ENCODE measurements at places on chromosomes 1 and 21.

DNA sequence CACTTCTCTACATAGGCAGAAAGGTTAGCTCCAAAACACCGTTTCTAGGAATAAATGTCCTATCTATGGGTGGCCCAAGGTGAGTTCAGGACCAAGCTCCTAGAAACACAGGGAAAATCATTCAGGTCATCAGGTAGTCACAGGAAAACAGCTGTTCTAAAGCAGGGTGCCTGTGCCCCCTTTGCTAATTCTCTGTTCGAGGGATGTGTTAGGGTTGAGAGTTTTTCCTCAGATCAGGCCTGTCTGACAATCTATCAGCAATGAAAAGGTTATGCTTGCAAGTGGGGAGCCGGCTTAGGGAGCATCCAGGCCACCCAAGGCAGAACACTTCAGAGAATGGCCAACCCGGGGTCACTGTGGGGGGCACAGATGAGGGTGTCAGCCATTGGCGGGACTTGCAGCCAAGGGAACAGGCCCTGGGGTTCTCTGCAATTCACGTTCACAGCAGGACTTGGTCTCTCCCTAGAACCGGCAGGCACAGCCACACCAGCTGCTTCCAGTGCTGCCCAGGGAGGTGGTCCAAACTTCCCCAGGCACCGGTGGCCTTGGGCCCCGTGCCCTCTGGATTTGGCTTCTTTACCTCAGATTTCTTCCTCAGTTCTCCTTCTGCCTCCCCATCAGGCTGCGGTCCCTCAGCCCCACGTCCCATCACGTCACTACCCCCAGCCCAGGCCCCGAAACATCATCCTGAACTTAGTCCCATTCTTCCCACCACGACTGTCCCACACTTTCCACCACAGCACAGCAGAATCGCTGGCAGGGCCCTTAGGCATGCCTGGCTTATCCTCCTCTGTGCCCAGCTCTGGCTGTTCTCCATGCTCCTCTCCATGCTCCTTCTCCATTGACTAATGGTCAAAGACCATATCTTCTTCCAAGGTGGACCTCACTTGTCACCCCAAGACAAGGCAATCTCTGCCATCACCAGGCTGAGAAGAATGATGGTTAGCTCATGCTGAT, 11.0 kb downstream of the CD2 start:
- no peak for DNase-seq

GRCh38 chr1:31944205-31945089, 6.3 kb upstream of the PTP4A2 start:
- DNase-seq: peak; percentile 54

DNA sequence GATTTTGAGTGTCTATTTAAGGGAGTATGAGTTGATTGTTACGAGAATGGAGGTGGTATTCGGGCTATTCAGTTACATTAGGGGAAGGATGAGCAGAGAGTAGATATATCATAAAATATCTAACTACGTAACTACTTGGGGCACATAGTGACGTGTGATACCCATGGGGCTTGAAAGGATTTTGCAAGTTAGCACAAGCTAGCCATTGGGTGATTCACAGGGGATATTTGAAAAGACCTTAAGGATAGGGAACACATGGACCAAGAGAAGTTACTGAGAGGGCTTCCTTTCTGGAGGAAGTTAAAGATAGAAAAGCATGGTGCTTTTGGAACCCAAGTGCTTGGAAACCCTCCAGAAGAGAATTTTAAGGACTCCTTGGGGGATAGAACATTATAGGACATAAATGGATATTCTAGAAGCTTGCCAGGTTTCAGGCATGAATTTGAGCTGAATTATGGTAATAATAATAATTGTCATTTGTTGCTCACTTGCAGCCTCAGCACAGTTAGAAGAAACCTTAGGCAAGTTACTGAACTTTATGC, 5.4 kb downstream of the DISP1 start:
- no peak for DNase-seq

- DNase-seq: no peak
These were observed 1.9 kb upstream of the MPZ start for GRCh38 chr1:161311595-161312181.

DNA sequence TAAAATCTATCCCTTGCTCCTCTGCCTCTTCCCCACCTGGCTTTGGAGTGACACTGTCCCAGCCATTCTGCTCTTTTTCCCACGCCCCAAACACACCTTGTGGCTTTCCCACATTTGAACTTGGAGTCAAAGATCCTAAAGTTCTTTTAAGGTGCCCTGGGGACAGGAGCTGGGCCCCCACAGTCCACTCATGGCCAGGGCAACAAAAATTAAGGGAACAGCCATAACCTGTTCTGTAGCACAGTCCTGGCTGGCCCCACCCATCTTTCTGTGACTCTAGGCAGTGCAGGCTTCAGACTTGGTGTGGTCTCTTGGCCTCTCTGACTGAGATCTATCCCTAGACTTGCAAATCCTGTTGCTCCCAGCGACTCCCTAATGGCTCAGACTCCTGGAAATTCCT, 143.0 kb upstream of the MAGI3 start:
- no peak for DNase-seq

- no peak for DNase-seq
These were observed 342.4 kb upstream of the AJAP1 start for GRCh38 chr1:4312024-4312423.

- no peak for DNase-seq
These were observed 12.1 kb downstream of the IRF2BP2 start for GRCh38 chr1:234597894-234598293.

DNA sequence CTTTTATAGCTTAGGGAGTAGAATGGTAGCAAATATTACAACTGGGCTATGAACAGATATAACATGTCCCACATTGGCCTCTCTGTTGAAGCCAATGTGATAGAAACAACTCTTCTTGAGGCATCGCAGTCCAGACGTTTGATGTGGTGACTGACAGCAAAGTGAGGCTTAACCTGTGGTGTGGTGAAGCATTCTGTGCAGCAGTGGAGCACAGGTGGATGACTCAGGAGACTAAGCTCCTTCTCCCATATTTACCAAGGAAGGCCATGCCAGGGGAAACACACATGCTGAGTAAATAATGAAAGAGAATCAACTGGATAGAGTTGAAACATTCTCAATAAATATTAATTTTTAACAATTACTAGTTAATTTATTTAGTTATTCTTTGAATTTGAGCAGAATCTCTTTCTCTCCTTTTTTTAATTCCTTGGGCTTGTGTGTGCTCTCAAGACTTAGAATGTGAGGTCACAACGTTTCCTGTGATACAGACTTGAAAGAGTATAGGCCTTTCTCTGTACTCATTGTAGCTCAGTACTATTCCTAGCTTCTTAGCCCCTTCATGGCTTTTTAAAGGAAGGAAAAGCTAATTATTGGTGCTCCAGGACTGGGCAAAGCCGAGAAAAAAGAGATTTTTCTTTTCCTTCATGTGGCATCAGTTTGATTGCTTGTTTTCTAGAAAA, 17.6 kb downstream of the CRB1 start:
- DNase-seq: no peak

DNA sequence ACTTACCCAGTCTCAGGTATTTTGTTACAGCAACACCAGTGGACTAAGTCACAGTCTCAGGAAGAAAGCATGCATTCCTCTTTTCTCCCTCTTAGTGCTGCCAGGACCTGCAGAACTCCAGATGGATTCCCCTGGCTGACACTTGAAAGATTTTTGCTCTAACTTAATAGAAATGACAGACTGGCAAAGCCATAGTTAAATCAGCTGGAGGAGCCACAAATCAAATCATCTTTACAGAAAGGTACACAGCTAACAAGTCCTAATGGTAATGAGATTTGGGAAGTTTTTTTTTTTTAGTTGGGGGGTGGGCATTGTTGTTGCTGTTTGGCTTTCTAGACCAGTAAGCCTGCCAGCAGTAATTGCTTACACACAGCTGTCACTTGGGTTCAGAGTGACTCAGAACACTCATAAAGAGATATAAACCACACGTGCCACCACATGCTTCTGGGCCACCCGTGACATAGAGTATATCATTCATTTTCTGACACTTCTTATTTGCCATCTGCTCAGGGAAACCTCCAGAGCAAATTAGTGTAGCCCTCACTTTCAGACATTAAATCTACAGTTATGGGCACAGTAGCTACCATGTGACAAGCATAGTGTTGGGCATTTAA, 72.4 kb downstream of the FH start:
- DNase-seq: no peak

DNA sequence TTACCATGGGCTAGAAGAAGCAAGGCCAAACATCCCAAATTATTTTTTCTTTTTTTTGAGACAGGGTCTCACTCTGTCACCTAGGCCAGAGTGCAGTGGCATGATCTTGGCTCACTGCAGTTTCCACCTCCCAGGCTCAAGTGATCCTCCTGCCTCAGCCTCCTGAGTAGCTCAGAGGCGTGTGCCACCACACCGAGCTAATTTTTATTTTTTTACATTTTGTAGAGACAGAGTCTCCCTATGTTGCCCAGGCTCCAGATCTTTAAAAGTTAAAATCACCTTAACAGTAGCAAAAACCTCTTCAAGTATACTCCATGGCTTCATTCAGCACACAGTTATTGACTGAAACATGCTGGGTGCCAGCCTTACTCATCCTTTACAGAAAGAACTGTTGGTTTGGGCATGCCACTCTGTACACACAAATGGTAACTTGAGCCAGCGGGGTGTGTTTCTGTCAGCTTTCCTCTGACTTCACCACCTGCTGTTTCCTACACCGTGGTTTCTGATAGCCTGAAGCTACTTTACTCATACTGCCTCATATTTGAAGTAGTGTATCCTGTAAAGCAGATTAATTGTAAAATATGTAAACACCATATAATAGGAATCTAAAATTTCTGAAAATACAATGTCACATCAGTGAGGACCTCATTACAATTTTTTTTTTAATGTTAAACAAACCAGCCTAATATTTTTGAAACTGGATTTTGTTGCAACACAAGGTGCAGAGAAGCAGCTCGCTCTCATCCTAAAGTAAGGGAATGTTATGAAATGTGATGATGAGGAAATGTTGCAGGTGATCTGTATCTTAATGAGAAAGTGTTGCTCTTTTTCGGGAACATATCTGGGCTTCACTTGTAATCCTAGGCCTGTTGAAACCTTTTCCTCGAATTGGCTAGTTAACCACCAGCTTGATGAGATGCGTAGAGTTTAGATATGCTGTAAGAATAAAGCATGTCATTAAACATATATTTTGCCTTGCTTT, 113.9 kb downstream of the ATP5PO start:
- no peak for DNase-seq

DNA sequence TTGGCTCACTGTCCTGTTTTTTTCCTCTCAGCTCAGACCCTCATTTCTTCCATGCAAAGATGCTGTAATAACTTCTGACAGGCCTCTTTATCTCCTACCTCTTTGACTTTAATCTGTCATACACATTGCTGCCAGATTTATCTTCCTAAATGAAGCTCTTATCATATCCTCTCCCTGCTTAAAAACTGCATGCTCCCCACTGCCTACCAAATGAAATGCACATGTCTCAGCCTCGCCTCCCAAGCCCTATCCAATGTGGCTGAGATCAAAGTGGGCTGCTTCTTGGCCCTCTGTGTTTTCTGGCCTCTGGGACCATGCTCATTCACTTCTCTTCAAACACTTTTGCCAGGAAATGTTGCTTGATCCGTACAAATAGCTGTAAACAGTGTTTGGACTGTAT, 38.3 kb downstream of the IRF2BP2 start:
- no peak for DNase-seq

DNA sequence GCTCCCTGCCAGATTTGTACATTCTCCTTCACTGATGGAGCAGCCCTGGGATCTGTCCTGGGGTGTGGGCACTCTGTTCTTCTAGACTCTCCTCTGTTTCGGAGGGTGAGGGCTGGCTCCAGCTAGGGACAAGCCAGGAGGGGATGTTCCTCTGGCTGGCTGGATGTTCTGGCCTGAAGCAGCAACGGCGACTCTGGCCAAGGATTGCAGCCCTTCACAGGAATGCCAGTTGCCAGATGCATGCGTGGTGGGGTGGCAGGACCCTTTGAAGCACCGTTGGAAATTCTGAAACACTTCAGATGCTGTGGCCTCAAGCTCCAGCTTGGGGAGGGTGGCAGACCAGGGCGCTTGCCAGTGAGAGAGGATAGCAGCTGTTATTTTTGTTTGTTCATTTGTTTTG, 210.9 kb downstream of the TRABD2B start:
- no peak for DNase-seq

DNA sequence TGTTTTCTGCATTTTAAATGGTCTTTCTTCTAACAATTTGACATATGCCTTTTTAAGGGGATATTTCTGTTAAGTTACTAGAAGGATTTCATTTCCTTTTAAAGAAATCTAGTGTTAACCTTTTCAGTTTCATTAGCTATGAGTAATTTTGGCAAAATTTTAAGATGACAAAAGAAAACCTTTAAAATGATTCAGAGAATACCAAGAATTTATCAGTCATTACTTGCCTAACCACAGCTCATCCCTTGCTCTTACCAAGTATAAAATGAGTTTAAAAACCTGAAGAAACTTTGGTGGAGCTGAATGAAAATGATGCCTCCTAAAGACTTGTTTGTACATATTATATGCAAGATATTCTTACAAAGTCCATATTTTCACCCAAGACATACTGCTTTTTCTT, 101.7 kb downstream of the NEK7 start:
- no peak for DNase-seq

- no peak for DNase-seq
These were observed 72.9 kb downstream of the HLCS start for GRCh38 chr21:36893581-36893980.

GRCh38 chr21:14070049-14070893, 140.5 kb downstream of the LIPI start:
- no peak for DNase-seq

DNA sequence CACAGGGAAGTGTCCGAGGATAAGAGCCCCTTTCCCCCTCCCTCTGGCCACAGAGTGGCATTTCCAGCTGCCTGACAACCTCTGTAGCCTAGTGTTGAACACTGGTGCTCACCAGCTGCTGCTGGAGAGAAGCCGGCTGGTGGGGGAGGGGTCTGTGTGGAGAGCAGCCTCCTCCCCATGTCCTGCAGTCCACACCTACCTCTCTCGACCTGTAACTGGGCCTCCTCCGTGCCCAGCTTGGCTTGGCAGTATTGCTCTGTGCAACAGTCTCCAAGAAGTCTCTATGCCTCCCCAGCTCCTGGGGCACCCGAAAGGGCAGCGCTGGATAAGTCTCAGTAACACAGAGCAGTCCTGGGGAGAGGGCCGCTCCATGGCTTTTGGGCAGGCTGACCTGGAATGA, 17.0 kb downstream of the PAPPA2 start:
- no peak for DNase-seq

DNA sequence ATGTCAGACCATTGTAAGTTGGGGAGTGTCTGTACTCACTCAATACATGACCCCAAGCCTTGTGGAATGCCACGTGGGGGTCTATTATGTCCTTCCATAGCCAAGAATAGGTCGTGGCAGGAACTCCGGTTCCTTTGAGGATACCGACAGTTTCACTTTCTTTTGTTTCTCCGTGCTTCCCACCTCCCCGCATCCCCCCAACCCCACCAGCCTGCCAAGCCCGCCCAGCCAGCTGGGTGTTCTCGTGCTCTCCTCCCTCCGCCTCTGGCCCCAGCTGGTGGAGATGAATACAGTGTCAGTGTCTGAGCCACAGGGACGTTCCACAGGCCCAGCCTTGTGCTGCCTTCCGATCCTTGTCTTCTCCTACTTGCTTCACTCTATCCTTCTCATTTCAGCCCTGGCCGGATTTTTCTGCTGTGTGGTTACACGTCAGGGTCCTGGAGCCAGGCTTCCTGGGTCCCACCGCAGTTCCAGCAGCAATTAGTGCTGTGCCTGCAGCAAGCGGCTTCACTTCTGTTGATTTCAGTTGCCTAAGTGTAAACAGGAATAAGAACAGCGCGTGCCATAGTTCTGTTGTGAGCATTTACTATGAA, 4.1 kb upstream of the AGTRAP start:
- no peak for DNase-seq

Data from iPS DF 6.9 (cell line).